GM03348 (cell line): ENCODE measurements at places on chromosomes 3 and 15.

- no peak for DNase-seq
Measured at GRCh38 chr3:155843569-155843968, 10.7 kb downstream of the SLC33A1 start.

GRCh38 chr3:183193762-183194689 is 31.5 kb upstream of the LAMP3 start:
- no peak for DNase-seq

- DNase-seq, result peak; percentile 52
Measured at GRCh38 chr3:177337541-177338331, 140.5 kb upstream of the TBL1XR1 start.

DNA sequence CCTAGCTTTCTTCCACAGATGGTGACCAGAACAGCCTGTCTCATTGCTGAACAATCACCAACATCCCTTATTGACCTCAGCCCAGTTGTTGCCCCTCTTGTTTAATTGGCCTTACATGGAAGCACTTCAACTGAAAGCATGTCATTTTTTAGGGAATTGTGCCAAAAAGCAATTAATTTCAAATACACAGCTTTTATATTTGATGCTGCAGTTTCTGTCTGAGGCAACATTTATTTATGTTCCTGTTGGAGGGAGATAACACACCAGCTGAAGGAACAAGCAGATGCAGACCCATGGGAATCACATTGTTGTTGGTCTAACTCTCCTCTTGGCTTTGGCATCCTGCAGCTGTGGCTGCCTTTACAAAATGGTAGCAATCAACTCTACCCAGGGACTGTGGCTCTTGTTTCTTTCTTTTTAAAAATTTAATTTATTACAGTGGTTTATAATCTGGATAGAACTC is 498.1 kb upstream of the RGMA start:
- DNase-seq, result no peak

DNA sequence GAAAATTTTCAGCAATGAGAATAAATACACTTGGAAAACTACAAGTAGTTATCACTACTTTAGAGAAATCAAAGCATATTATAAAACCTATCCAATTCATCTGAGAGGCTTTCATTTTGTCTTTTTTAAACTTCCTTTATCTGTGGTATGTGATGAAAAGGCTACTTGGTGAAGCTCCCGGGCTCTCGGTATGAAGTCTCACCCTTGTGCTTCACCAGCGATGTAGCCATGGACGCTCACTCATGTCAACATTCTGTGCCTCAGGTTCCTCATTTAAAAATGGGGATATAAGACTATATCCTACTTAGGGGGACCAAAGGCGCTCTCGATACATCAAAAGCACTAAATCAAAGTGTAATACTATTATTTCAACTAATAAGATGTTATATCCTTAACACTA is 14.9 kb downstream of the SATB1 start:
- no peak for DNase-seq

DNA sequence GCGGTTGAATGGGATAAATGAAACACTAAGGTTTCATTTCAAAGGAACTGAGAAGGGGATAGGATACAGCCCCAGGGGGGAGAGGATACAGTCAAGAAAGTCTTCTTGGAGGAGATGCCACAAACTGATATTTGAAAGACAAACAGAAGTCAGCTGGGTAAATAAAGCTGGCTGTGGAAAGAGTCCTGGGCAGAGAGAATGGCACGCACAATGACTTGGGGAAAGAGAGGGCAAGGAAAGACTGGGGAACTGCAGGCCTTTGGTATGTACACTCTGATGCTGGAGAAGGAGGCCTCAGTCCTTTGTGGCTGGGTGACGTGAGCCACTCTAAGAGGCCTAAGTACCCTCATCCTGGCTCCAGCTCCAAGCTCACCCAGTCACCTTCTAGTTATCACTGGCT is 45.2 kb upstream of the LMCD1 start:
- no peak for DNase-seq

DNA sequence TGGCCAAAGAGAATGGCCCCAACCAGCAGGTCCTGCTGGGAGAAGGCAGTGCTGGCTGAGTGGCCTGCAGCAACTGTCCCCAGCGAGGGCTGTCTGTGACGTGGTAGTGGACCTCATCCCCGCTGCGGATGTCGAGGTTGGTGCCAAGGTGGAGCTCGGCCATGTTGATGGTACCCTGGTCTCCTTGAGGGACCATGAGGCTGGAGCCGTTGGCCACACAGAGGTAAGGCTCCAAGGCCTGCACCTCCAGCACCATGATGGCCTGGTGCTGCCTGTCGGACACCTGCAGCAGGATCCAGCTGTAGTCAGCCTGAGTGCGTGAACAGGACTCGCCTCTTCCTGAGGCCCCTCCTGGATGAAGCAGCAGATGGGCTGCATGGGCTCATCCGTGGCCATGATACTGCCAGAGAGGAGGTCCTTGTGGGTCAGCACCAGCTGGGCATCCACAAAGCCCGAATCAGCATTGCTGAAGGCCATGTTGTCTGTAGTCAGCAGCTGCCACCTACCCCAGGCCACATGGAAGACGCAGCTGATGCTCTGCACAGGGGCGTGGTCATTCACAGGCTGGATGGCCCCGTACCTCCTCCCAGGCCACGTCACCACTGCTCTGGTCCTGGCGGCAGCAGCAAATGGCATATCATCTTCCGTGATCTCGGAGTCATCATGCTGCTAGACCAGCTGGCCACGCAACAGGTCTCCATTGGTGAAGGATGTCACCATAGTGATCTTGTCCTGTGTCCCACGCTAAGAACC is 167.5 kb downstream of the GOLGA6L4 start:
- DNase-seq, result no peak

- DNase-seq, result no peak
Measured at GRCh38 chr3:99430348-99431134, 207.9 kb upstream of the COL8A1 start.

DNA sequence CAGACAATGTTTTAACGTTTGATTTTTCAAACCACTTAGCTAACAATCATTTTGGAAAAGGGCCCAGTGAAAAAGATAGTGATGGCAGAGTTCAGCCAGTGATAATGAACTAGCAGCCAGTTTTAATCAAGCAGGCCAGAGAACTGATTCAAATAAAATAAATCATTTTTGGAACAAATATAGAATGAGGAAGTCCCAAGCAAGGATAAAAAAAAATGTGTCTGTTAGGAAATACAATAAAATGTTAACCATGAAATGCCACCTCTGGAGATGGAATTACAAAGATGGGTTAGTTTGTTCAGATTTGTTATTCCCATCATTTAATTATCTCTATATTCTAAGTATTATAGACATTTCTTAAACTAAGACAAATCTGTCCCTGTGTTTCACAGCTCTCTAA is 1.1 kb downstream of the HERC1 start:
- DNase-seq, result no peak
